Bronchial epithelial cell (primary cell): ENCODE measurements at places on chromosomes 13 and 19. TPM values are rescaled to one million over a fixed set of nuclear protein-coding genes. Genes with fewer than 3 reads are reported as not detected.

Gene MYPOP
- total RNA-seq = 0.53 and 0.90 TPM in 2 replicates

Gene LILRA5
- not detected in 2 replicates for total RNA-seq

Gene ONECUT3
- total RNA-seq = under 0.01 TPM in 2 replicates

Gene LILRB1
- total RNA-seq = not detected in 2 replicates

Gene PRRG2
- total RNA-seq = 4.5 and 6.3 TPM in 2 replicates

Gene MATK
- not detected in 2 replicates for total RNA-seq

Gene RNF17
- total RNA-seq = not detected in 2 replicates

Gene PTGER1
- total RNA-seq = 1.5 and 2.6 TPM in 2 replicates

Gene GPR12
- not detected in 2 replicates for total RNA-seq

DNA sequence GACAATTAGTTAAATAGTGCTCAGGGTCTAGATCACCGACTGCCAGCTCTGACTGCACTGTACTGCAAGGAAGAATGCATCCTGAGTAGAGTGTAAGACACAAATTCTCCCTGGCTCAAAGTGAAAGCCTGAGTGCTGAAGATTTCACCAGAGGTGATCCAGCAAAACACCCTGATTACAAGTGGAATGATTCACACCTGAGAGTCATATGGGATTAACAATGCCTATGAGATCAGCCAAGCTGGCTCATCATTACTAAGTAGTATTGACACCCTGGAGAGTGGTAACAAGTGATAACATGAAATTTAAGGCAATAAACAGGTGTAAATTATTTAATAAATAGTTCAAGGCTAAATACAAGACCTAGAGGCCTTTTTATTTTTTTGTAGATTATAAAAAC, 403.8 kb upstream of the PRR20A start:
- DNase-seq = peak; percentile 97

DNA sequence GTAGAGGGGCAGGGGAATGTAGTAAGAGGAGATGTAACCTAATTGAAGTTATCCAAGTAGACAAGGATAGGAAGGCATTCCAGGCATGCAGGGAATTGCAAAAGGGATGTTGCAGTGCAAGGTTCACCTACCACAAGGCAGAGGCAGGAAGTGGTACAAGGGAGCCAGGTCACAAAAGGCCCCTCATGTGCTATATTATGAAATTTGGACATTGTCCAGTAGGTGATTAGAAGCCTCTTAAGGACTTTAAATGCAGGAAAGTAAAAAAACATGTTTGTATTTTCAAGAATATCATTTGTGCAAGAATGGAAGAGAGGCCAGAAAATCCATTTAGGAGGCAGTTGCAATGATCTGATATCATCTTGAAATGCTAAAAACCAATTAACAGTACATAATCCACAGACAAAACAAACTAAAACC, 111.4 kb downstream of the FRY start:
- peak; percentile 13 for DNase-seq

DNA sequence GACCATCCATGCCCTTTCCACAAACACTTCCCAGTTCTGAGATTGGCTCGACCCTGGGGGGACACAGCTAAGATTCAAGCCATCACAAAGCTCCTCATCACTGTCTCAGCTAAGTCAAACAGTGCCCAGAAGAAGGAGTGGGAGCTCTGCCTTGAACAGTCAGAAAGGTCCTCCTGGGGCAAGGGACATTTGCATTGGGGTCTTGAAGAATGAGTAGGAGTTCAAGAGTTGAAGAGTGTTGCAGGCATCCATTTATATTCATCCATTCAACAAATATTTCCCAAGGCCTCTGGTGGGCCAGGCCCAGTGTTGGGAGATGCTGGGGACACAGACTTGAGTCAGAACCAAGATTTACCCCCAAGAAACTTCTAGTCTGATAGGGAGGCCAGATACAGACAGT, 6.5 kb downstream of the IGLON5 start:
- no peak for DNase-seq

DNA sequence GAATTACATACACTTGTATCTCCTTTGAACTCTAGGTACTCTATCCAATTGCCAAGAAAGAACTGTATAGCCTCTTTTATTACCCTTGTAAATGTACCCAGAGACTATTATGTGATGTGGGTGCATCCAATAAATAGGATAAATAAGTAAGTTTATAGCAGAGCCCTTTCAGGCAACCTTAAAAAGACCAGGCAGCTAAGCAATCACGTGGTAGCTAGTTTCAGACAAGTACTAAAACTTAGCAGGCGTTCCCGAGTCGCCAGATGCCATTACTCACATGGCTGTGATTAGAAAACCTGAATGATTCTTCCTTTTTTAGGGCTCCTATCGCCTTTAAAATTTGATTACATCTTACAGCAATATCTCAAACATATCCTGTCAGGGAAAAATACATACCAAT, 1303.0 kb downstream of the EFNB2 start:
- DNase-seq = no peak

GRCh38 chr19:49017666-49018351, 918 bp upstream of the LHB start:
- DNase-seq = no peak

- no peak for DNase-seq
Observed at GRCh38 chr13:99922631-99923404, 48.7 kb downstream of the ZIC5 start.

GRCh38 chr13:97259798-97260714, 37.9 kb downstream of the MBNL2 start:
- DNase-seq = peak; percentile 58

- peak; percentile 74 for DNase-seq
Observed at GRCh38 chr19:16897029-16897855, 8.4 kb downstream of the F2RL3 start.

- DNase-seq = no peak
Observed at GRCh38 chr13:43346427-43346826, 323.0 kb downstream of the DNAJC15 start.

GRCh38 chr19:23905771-23906170, 8.9 kb upstream of the ZNF726 start:
- DNase-seq = no peak

DNA sequence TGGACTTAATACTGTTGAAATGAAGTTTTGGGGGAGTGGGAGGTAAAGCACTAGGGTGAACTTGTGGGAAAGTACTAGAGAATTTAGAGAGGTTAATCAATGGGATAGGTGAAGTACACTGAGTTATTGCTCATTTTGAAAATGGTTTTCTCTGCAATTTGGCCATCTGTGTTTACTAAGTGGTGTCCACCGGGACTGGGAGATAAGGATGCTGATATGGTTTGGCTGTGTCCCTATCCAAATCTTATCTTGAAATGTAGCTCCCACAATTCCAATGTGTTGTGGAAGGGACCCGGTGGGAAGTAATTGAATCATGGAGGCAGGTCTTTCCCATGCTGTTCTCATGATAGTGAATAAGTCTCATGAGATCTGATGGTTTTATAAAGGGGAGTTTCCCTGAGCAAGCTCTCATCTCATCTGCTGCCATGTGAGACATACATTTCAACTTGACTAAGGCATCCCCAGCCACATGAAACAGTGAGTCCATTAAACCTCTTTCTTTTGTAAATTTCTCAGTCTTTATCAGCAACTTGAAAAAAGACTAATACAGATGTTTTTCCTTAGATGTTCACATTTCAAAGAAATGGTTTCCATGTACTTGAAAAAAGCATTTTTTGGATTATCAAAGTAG, 1569.4 kb upstream of the PRR20A start:
- DNase-seq = no peak

DNA sequence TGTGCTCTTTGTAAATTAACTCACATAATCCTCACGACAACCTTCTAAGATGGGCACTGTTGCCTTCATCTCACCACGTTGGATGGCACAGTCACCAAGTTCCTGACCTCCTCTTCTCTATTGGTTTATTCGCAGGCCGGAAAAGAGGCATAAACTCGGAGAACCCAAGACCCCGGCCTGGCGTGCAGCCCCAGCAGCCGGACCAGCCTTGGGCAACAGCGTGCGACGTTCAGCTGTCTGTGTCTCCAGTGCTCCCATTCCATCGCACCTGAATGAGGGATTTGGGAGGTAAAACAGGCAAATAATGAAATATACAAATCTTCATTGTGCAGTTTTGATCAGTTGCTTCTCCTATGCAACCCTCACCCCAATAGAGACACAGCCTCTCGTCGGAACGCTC, 34.5 kb upstream of the GAS6 start:
- DNase-seq = no peak

GRCh38 chr13:20402881-20403280, 122.8 kb downstream of the CRYL1 start:
- no peak for DNase-seq

DNA sequence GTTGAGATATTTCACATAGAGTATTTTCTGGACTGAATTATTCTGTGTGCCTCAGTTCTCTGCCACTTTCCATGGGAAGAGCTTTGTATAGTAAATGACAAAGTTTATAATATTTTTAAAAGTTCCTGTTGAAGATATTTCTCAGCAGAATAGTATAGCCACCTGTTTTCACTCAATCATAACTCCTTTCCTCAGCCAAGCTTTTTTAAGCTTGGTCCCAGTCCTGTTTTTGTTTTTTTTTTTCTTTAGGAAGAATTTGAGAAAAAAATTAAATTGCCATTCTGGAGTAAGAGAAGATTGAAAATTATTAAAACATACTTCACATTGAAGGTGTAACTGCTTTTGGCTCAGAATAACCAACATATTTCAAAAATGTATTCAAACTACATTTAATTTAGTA, 55.5 kb downstream of the ENOX1 start:
- no peak for DNase-seq

GRCh38 chr19:40221858-40222619, 3.9 kb upstream of the TTC9B start:
- peak; percentile 80 for DNase-seq

GRCh38 chr19:17579661-17580244, 24.3 kb downstream of the COLGALT1 start:
- DNase-seq = peak; percentile 44

DNA sequence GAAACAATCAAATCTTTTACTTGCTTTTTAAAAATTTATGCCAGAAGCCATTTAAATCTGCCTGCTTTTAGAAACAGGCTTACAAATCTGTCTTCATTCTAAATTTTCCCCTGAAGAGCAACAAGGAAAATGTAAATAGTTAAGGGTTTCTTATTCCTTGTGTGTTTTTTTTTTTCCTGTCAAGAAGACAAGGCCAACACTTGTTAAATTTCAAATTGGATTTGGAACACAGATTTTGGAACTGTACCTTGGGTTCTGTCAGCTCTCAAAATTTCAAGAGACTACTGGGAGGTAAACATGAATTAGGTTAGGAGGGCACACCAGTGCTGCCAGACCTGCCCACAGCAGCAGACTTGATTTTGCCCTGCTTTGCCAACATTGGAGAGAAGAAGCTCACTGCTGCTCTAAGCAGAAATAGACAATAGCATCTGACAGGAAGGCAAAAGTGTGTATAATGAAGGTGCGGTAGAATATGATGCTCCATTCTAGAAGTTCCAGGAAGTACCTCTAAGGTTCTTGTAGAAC, 121.7 kb downstream of the NHLRC3 start:
- no peak for DNase-seq

DNA sequence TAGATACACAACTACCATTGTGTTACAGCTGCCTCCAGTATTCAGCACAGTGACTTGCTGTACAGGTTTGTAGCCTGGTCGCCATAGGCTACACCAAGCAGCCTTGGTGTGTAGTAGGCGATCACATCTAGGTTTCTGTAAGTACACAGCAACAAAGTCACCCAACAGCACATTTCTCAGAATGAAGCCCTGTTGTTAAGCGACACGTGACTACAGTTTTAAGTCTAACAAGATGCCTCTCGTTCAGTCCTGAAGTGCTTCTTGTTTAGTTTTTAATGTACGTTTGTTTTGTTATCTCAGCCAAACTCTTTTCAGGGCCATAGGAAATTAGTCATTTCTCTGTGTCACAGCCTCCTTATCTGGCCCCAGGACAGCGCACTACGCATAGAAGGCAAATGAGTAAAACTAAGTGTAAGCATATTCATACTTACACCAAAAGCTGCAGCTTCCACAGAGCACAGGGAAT, 50.0 kb upstream of the GPR183 start:
- peak; percentile 73 for DNase-seq

DNA sequence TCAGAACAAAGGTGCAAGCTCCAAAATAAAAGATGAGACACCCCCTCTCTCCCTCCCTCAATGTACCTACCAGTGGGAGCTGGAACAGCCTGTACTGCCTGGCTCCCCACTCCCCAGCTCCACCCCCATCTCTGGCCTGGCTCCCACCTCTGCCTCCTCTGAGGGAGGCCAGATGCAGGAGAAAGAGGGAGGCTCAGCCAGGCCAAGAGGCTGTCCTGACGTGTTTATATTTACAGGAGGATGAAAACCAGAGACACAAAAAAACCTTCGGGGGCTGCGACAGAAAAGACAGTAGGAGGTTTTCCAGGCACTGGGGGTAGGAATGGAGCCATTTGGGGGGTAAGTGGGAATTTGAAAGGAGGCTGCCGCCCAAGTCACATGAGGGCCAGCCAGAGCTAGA, 19.7 kb downstream of the ARHGEF18 start:
- DNase-seq = no peak

GRCh38 chr19:16548956-16549355, 6.7 kb upstream of the CHERP start:
- no peak for DNase-seq

DNA sequence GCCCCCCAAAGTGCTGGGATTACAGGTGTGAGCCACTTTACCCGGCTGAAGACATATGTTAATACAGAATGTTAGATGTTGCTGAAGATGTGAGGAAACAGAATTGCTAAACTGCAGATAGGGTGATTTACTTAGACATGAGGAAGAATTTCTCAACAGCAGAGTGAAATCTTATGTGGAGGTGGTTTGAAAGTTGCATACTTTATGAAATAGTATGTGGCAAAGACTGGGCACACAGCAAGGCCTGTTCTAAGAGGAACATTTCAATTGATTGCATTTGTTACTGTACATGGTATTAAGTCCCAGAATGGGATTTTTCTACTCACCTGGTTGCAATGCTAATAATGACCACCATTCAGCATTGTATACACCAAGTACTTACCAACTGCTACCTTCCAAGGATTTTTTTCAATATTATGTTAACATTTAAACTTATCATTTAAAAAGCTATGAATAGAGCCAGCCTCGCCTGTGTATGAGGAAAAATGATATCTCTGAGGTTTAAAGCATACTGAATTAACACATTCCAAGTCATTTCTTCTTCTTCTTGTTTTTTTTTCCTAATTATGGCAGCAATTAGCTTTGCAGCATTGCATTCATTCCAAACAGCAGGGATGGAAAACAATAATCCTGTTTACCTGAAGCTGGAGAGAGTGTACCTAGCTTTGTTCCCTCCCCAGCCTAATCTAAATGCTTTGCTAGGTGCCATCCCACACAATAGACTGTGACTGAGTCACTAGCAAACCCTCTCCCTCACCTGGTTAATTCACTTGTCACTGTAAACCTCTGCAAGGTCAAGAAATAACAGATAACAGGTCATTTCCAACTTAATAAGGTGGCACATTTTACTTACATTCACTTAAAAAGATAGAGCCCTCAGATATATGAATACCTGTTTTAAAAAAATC, 19.4 kb upstream of the KLF5 start:
- no peak for DNase-seq

DNA sequence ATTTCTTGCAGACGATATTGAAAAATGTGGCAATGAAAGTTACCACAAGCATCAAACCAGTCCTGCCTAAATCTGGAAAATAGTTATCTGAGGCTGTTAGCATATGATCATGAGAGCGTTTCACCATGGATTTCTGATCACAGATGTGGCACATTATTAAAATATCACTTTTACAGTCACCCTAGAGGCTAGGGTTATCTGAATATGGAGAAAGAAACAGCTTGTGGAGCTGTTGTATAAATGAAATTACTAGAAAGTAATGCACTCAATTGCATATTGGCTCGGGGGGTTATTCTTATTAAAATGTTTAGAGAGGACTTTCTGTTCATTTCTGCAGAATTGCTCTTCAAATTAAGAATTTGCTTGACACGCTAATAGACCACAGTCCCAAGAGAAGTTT, 35.6 kb downstream of the ALOX5AP start:
- DNase-seq = no peak
